ENCODE measurements at places on chromosomes 4 and X.

- no peak for DNase-seq
Measured at GRCh38 chr4:5753366-5753765, 42.4 kb downstream of the EVC start.

- no peak for DNase-seq
Measured at GRCh38 chr4:112170451-112170993, 25.3 kb downstream of the FAM241A start.

GRCh38 chrX:14291666-14292500 lies 237.5 kb upstream of the GLRA2 start:
- DNase-seq, result no peak

DNA sequence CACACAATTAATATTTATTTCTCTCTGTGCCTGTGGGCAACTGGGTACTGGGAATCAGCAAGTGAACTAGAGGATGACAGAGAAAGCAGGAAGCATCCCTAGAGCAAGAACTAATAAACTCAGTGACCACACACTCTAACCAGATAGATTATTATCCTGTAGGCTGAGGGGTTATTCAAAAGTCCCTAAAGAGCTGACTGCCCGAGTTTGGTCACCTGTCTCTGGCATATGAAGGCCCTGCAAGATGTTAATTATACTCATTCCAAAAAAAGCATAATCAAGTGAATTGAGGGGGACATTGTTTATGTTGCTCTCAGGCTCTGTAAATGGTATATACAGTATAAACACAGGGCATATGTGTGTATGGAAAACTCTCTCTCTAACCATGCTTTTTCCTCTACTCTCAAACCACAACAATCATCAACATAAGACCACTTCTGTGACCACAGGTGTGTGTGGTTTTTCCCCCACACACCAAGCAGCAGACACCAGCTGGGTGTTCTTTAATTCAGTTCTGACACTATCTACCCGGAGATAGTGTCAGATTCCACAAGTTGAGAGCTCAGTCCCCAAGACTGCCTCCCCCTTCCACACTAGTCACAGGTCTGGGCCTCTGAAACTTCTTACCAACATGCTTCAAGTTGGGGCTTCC lies 6.2 kb upstream of the HPSE start:
- DNase-seq, result no peak

- no peak for DNase-seq
Measured at GRCh38 chr4:68021185-68021584, 57.9 kb upstream of the TMPRSS11A start.

DNA sequence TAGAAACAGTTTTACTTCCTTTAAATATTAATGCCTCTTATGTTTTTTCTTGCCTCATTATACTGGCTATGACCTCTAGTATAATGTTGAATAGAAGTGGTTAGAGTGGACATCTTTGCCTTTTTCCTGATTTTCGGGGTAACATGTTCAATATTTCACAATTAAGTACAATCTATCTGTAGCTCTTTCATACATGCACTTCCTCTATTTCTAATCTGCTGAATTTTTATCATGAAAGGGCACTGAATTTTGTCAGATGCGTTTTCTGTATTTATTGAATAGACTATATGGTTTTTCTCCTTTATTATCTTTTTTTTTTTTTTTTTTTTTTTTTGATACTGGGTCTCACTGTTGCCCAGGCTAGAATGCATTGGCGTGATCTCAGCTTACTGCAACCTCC lies 29.0 kb downstream of the MECP2 start:
- DNase-seq, result no peak

DNA sequence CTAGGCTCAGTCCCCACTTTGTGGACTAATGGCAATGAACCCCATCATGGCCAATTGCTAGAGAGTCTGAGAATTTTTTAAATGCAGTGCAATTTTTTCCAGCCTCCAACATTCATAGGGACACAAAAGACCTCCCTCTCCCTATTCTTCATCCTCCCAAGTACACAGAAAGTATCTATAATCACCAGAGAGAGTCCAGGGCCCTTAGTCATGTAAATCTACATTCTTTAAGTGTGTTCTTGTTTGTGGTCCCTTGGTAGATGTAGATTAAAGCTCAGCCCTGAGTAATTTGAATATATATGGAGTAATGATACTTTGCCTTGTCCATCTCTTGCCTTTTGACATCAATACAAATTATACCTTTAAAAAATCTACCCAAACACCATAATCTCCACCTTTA lies 51.3 kb upstream of the ATXN3L start:
- no peak for DNase-seq

DNA sequence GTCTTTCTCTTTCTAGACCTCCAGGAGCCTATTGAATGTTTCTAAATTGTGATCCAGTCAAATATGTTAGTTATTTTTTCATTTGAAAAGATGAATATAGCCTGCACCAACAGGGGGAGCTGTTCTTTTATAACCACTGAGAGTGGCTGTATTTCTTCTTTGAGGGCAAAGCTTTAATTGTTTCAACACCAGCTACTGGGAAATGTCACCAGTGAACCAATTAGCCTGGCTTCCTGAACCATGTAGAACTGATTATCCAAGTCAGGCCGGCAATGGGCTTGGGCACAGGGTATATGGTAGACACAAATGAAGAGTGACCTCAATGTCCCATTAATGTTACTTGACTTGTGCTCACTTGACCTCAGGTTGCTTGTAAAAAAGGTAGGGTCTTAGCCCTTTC lies 4.8 kb upstream of the DAPP1 start:
- no peak for DNase-seq

GRCh38 chrX:48816014-48816810 lies 10.1 kb upstream of the ERAS start:
- no peak for DNase-seq

DNA sequence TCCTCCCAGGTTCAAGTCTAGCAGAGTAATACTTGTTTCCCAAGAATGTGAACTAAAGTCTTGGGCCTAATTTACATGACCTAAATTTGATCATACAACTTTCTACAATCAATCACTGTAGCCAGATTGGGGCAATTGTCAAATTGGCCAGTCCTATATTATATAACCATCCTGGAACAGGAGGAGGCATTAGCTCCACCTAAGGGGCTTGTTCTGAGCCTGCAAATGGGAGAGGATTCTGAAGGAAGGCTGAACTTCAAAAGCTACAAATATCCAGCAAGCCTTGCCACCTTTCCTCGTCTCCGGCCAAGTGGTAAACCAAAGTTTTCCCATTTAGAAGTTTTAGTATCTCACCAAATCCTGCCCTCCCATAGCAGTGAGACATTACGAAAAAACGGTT lies 1289.6 kb upstream of the TENM3 start:
- no peak for DNase-seq

DNA sequence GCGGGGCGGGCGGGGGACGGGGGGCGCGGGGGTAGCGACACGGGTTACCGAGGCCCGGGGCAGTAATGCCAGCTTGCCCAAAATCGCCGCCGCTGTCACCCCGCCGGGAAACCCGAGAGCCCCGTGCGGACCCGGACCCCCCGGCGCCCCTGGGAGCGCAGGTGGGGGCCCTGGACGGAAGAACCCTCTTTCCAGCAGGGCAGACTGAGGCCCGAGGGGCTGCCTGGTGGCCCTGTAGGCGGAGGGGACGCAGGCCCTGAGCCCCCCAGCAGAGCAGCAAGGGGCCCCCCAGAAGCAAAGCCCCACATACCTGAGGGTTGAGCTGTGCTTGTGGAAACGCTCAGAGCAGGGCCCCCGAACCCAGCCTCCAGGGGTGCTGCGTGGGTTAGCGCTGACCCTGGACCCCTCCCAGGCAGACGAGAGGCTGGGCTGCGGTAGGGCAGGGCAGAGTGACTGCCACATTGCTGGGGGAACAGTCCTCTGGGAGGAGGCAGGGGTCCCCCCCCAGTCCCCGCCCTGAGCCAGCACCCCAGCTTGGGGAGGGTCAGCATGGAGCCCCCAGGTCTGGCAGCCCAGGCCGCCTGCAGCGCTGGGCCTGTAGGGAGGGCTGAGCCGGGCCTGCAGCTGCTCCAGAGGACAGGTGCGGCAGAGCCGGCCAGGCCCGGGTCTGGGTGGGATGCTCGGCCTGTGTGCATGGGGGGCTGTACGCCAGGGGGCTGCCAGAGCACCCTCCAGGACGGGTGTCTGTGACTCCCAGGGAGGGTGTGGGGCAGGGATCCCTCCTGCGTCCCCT lies 646 bp downstream of the DOK7 start:
- DNase-seq, result no peak

GRCh38 chrX:14607446-14607985 lies 78.2 kb downstream of the GLRA2 start:
- DNase-seq, result no peak

DNA sequence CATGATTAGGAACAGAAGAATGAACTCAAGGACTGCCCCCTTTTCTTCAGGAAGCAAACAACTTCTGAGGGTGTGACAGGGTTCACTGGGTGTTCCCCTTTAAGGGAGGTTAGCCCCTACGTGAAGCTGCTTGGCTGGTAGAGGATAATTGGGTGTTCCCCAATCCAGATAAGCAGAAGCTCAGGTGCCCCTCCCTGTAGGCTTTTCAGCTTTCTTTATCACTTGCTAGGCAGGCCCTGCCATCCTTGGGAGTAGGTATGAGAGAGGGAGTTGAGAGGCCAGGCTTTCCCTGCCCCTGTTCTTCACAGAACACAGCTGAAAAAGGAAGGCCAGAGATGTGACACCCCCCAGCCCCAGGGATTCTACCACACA lies 44.2 kb downstream of the RTL9 start:
- no peak for DNase-seq

GRCh38 chr4:54879576-54879975 lies 221.8 kb downstream of the KIT start:
- DNase-seq, result no peak

DNA sequence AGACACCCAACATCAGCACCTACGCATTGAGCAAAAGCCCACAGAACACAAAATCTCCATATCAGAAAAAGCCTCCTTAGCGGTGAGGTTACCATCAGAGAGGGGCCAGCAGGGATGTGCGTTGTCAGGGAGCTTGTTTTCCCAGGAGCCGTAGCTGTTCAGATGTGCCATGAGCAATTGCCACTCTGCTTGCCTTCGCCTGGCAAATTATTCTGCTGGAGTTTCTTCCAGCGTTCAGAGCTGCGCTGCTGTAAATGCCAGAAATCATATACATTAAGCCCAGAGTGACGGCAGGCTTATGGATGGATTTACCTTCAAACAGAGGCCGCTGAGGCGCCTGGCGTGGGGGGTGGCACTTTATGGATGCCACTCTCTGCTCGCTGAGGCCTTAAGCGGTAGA lies 632.3 kb downstream of the BCOR start:
- DNase-seq, result no peak

- DNase-seq, result no peak
Measured at GRCh38 chrX:111041018-111041462, 55.0 kb upstream of the PAK3 start.

DNA sequence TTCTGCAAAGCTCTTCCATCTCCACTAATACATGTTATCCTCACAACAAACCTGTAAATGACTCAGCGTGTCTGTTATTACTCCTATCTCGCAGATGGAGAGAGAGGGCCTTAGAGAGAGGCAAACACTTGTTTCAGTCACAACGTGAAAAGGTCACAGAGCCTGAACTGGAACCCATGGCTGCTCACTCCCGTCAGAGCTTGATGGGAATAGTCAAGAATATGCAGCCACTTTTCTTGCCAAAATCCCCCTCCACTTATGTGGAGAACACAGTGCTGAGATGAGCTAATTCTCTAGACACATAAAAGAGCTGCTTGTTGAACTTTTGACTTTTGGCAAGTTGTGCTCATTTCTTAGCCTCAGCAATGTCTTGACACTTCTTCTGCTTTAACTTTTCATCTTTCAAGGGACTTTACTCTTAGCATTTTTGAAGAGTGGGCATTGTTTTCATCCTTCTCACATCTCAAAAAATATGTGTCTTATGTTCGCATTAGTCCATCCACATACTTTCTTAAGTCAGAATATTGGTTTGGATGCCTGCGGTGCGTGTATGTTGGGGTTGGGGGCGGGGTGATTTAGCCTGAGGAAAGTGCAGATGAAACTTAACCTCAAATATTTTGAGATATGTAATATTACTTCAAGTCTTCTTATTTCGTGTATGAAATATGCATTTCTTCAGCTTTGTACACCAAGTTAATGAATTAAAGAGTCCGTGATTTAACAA lies 69.2 kb downstream of the SYNPO2 start:
- DNase-seq, result no peak

GRCh38 chr4:57575426-57575825 lies 465.2 kb upstream of the IGFBP7 start:
- no peak for DNase-seq

DNA sequence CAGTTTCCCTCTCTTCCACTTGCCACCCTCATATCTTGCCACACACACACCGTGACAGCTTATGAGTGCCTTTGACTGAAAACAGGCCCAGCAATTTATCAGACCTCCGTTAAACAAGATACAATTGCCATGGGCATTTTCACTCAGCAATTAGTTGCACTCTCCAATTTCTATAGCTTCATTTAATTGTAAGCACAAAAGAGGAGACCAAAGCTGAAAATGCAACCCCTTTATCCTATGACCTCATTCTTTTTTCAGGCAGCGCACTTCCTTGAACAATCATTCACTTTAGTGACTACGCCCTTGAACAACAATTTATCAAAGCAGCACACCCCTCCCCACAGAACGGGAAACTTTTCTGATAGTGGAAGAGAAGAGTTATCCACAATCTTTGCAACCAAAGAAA lies 4.1 kb downstream of the POF1B start:
- DNase-seq, result no peak

DNA sequence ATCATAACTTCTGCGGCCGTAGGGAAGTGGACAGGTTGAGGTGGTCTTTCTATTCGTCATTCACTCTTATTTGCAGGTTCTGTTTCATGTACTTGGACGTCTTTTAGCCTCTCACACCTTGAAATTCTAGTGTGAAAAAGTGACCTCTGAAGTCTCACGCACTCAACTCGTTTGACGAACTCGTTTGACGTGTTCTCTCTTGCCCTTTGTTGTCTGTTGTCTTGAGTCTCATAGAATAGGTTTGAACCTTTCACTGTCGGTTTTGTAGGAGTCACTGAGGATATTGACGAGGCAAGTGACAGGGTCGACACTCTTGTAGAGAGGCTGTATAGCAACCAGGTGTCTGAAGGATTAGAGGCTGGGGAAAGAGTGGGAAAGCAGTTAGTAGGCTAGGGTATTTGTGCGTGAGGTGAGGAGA lies 1.1 kb upstream of the PGRMC2 start:
- peak; percentile 0 for DNase-seq

DNA sequence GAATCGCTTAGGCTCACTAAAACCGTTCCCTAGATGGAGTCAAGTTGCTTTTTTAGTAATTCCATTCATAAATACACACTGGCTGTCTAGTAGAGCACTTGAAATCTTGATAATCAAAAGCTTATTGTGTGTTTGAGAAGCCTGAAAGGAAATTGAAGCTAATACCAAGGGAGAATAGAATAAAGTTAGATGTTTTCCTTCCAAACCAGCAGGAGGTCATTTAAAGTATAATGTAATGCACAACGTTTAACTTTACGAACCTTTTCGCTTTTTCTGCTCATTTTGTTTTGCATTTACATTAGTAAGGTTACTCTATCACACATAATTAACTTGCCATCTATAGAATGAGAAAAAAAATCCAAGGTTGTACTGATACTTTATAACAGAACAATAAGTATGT lies 440.9 kb downstream of the NKX6-1 start:
- no peak for DNase-seq

All from stimulated activated CD8-positive, alpha-beta memory T cell treated with anti-CD3 and anti-CD28 coated beads, Interleukin-7, amount 100 ng/mL, for 1 hour (primary cell).